Activated T-cell treated with anti-CD3 and anti-CD28 coated beads for 1 hour (primary cell): ENCODE measurements at places on chromosomes 2 and 18.

GRCh38 chr2:231348173-231348572, 47.3 kb upstream of the B3GNT7 start:
- no peak for DNase-seq

GRCh38 chr18:80105369-80106167, 3.5 kb upstream of the ADNP2 start:
- no peak for DNase-seq

DNA sequence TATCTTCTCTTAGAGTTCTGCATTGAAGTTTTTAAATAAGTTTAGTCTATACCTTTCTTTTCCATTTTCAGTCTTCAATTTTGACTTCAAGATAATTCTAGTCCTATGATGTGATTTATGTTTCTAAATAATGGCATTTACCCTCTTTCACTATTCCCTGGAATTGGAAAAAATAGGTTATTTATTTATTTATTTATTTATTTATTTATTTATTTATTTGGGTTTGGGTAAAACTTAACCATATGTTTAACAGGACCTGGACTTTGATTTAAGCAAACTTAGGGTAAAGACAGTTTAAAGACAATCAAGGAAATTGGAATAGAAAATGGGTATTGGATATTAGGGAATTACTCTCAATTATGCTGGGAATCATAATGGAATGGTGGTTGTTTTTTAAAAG, 182.1 kb downstream of the RPIA start:
- DNase-seq, result no peak

- DNase-seq, result no peak
Measured at GRCh38 chr18:48139431-48140347, 209.2 kb upstream of the SMAD2 start.

- DNase-seq, result no peak
Measured at GRCh38 chr2:47868611-47869352, 37.5 kb downstream of the FBXO11 start.

DNA sequence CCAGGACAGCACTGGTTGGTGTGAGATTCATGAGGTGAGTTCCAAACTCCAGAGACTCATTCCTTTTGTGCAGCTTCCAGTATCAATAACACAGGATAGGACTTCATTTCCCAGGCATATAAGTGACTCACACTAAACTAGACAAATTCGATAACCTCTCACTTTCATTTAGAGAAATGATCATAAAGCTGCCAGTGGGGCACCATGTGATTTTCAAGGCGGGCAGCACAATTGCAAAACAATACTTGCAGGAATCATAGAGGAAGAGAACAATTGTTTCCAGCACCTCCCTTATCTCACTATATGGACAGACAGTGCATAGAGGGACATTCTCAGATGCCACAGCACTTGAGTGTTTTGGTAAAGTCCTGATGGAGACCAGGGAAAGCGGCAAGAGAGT, 31.3 kb upstream of the DNAH7 start:
- no peak for DNase-seq

DNA sequence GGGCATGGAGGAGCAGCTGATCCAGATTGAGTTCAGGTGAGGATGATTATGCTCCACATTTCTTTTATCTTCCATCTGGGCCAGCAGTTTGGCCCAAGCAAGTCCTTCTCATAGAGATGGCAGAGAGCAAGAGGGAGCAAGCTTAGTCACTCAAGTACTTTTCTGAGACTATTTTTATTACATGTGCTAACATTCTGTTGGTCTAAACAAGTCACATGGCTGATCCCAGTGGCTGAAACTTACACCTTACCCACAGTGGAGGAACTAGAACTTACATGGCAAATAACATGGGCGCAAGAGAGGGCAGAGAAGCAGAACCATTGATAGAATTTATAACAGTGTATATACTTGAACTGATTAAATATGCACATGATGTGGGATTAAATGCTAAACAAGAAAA, 105.7 kb downstream of the KYNU start:
- no peak for DNase-seq

GRCh38 chr2:8595811-8596600, 85.8 kb upstream of the ID2 start:
- no peak for DNase-seq

DNA sequence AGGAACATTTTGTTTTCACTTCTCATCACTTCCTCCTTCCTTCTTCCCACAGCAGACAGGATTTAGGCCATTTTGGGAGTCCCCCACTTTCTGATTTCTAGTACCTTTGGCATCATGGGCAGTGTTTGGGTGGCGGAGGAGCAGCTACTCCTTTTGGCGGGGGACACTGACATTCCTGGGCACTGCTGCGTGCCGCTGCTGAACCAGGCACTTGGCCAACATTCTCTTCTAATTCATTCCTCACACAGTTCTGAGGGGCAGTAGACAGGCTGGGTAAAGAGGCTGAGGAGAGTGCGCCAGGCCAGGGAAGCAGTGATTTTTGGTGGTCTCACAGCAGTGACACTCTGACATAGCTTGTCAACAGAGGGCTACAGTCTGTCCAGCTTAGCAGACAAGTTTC, 270.2 kb downstream of the LOXHD1 start:
- DNase-seq, result no peak

DNA sequence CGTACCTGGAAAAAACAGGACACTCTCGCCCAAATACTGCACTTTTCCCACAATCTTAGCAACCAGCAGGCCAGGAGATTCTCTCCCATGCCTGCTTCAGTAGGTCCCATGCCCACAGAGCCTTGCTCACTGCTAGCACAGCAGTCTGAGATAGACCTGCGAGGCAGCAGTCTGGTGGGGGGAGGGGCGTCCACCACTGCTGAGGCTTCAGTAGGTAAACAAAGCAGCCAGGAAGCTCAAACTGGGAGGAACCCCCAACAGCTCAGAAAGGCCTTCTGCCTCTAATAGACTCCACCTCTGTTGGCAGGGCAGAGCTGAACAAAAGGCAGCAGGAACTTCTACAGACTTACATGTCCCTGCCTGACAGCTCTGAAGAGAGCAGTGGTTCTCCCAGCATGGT, 1202.8 kb upstream of the ACVR2A start:
- no peak for DNase-seq

- DNase-seq, result no peak
Measured at GRCh38 chr2:15668611-15669305, 77.1 kb downstream of the DDX1 start.

GRCh38 chr18:36396190-36396589, 98.7 kb downstream of the FHOD3 start:
- DNase-seq, result no peak

DNA sequence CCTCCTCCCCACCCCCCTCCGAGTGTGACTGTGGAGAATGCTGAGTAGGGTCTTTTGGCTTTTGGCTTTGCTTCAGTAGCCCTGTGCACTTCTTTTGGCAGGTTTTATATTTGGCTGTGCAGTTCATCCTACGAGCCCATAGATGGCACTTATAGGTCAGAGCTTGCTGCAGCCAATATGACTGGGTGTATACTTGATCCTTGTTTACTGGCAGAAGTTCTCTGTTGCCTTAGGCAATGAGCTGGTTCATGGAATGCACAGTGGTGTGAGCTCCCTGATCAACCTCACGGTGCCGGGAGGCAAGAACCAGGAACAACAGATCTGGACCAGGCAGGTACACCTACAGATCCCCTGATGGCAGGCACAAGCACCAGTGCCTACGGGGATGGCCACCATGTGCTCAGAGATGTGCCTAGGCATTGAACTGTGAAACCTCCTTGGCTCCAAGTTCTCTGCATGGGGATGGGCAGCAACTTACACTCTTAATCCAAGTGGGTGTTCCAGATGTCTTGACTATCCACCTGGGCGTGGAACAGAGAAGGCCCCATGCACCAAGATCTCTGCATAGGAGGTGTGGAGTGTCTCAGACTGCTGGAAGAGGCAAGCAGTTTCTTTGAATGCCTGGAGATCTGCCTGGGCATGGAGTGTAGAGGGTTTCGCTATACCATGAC, 190.4 kb downstream of the KIAA1328 start:
- DNase-seq, result no peak

GRCh38 chr2:46297546-46298271, 502 bp downstream of the EPAS1 start:
- DNase-seq, result peak; percentile 74

DNA sequence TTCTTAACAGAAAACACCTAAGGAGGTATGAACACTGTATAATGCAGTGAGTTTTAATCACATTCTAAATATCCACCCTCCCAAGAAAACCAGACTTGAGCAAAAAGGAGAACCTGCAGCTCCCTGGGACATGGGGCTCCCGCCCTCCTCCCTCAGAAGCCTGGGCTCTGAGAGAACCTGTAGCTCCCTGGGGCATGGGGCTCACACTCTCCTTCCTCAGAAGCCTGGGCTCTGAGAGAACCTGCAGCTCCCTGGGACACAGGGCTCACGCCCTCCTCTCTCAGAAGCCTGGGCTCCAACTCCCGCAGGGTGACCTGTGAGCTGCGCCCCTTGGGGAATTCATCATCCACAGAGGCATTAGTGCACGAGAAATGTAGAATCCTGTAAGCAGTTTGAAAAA, 222.9 kb downstream of the SNTG2 start:
- DNase-seq, result no peak

GRCh38 chr2:230418341-230419016, 2.5 kb downstream of the SP100 start:
- no peak for DNase-seq

DNA sequence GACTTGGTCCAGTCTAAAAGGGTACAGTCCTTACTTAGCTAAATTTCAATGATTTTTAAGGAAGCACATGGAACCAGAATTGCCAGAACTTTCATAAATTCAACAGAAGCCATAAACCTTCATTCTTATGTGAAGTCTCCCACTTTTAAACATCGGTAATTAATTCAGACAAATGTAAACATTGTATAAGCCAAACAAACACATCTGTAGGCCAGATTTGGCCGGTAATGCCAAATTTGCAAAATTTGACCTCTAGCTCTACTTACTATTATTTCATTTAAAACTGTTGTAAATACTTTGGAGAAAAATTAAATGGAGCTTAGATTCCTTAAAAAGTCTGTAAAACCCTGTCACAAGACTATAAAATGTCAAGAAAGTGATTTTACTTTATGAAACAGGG, 83.2 kb upstream of the GALNT5 start:
- DNase-seq, result no peak

DNA sequence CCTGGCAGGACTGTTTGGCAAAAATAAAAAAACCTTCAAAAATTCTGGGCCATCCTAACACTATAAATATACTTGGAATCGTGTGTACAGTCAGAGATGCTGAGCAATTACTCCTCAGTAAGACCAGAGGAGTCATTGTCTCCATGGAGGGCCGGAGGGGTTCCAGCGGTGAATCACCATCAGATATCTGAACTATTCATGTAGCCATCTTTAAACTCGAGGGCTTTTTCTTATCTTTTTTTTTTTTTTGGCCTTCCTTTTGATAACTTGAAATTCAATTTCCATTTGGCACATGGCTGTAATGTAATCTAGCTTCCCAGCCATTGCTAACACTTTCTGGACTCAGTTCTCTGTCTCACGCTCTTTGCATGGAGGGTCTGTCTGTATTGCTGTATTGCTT, 7.4 kb upstream of the FHL2 start:
- no peak for DNase-seq

- DNase-seq, result peak; percentile 38
Measured at GRCh38 chr2:36597532-36598377, at the start of gene FEZ2. Gene FEZ2 (minus strand): TSS chr2:36598168. CDS start chr2:36598142, 26 bp downstream.

DNA sequence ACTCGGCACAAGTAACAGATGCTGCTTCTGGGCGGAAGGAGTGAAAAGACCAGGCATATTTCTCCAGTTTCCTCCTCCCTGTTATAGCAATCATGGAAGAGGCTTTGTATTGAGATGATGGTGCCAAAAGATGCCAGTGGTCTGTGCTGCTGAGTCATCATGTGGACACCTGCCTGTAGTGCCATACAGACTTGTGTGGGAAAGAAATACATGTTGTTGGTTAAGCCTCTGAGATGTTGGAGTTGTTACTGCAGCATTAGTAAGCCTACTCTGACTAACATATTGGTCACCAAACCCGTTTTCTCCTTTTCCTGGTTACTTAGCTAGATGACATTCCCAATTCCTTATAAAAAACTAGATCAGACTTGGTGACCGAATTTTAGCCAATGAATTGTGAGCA, 356.9 kb downstream of the ZNF521 start:
- no peak for DNase-seq

DNA sequence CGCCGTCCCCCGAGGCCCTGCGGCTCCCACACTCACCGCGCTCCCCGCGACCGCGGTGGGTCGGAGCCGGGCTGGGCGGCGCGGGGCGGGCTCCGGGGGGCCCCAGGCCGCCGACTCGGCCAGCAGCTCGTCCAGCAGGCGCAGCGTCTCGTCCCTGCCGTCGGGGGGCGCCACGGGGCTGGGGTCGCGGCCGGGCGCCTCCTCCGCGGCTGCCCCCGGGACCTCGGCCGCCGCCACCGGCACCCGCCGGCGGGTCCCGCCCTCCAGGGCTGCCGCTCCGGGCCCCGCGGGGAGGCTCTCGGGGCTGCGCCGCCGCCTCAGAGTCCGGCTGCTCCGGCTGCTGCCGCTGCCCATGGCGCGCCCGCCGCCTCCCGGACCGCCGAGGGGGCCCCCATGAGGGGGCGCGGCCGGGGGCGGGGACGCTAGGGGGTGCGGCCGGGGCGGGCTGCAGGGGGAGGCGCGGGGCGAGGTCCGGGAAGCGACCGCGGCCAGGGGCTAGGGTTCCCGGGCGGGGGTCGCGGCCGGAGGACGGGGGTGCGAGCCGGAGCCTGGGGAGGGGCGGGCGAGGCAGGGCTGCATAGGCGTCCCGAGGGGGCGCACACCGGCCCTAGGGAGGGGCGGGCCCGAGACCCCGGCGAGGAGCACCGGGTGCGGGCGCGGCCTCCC, at the start of gene CYS1:
TSS of gene CYS1 (minus strand) at position 542 of the 666 bp plus-strand sequence. CDS start at position 354, 188 bp downstream.
- no peak for DNase-seq

- no peak for DNase-seq
Measured at GRCh38 chr2:168699844-168700417, 102.5 kb upstream of the NOSTRIN start.

- no peak for DNase-seq
Measured at GRCh38 chr18:38427234-38427633, 861.6 kb upstream of the CELF4 start.

DNA sequence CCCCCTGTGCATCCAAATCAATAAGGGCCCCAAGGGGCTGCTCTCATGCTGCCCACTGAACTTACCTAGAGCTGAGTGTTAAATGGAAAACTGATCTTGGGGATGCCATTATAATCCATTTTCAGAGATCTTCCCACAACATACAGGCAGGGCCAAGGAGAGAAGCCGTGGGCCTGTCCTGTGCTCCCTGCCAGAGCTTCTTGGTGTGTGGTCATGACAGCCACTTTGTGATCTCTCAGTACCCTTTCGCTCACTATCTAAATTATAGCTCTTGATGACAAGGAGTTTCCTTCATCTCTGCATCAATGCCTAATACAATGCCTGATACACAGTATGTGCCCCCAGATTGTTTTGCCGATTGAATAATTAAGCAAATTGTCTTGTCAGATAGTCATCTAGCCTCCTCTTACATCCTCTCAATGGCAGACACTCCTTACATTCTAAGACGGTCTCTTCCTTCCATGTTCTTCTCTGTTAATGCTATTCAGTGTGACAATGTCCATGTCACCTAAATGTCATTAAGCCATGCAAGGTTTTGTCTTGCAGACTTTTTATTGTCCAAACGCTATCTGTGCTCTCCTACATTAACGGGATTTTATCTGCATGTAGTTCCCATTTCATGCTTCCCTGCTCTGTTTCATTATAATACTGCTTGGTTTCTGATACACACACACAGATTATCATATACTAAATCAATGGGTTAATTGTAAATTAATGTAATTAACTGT, 5.9 kb downstream of the CSRNP3 start:
- no peak for DNase-seq
